GM23248 (cell line): ENCODE measurements at places on chromosomes 2 and 18. TPM values are rescaled to one million over a fixed set of nuclear protein-coding genes. Genes with fewer than 3 reads are reported as not detected.
A peak's percentile ranks its signal among the peaks of the same experiment; 100 is the strongest.

DNA sequence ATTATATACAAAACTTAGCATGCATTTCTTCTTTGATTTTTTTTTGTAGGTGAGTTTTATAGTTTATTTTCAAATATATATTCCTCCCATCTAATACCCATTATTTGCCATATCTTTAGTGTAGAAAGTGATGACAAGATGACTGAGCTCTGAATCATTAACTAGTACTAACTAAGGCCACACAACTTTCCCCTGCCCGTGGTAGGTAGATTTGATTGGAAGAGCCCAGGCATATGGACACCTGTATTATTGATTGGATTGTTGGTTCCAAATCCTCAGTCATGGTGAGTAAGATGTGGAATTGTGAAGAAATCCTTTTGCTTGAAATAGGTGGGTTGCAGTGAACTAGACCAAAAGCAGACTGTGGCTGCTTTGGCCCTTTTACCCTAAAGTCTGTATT, 54.8 kb downstream of the ABI2 start:
- DNase-seq: no peak
- H3K27ac ChIP-seq: no peak overlapping the region
- H3K27me3 ChIP-seq: no peaks in the 10 kb centered on the region
- no peaks in the 10 kb centered on the region for H3K4me1 ChIP-seq
- 0 out of 2 replicates have a peak, but pooled peaks cover 5% of the 10 kb centered on the region for H3K36me3 ChIP-seq
- no peak overlapping the region for H3K4me3 ChIP-seq

- H3K27me3 ChIP-seq: peaks cover 16% of the 10 kb centered on the region; the same call in 1 of the 2 replicates
- H3K4me1 ChIP-seq: peaks cover 11% of the 10 kb centered on the region
- no peaks in the 10 kb centered on the region for H3K36me3 ChIP-seq
Measured at GRCh38 chr18:59380706-59381105, 21.6 kb upstream of the LMAN1 start.

DNA sequence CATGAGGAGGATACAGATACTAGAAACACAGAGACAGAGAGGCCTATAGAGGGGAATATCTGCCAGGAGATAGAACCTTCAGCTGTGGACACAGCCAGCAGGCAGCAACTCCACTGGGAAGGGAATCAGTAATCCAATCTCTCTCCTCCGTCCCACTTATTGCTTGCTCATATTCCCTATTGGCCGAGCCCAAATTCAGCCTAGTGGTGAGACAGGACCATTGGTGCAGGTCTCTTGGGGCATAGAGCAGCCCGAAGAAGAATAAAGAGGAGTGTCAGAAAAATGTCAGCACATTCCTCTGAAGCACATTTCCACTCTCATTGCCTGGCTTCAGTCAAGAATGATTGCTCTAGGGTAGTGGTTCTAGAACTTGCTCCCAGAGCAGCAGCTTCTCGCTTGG, 1091.5 kb upstream of the GYPC start:
- no peaks in the 10 kb centered on the region for H3K36me3 ChIP-seq
- no peaks in the 10 kb centered on the region for H3K4me1 ChIP-seq
- H3K27ac ChIP-seq: no peak overlapping the region
- no peak for DNase-seq

The CHRNA1 gene
- total RNA-seq: not detected in 2 replicates

DNA sequence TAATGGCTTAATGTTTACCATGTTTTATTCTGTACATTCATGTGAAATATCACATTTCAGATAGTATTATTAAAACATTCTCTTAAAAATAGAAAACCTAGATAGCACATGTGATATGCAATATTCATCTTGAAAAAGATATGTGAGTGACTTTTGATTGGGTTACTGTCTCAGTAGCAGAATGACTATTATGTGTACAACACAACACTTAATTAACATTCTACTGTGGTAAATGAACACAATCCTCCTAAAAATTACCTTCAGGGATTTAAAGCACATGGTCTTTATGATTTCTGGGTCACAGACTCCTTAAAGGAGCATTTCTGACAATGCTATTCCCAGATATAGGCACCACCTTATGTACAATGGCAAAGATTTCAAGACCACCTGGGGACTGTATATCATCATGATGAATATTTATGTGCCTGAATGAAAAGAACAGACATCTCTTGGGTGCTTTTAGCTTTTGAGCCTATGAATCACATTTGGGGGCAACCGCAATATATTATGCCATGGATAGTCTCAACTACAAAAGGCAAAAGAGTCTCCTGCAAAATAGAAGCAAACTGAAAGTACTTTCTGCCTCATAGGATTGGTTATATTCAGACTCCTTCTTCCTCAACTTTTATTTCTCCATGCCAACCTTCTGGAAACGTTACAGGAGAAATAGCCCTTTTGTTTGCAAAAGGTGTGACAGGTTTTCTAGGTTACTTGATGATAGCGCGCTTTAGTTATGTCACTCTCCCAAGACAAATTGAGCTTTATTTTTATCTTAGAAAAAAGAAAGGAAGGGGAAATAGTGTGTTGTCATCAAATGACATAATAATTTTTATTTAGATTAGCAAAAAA, 259.0 kb downstream of the CALCRL start:
- H3K4me3 ChIP-seq: no peak overlapping the region
- H3K27me3 ChIP-seq: no peaks in the 10 kb centered on the region
- DNase-seq: no peak
- no peaks in the 10 kb centered on the region for H3K4me1 ChIP-seq
- no peaks in the 10 kb centered on the region for H3K36me3 ChIP-seq

DNA sequence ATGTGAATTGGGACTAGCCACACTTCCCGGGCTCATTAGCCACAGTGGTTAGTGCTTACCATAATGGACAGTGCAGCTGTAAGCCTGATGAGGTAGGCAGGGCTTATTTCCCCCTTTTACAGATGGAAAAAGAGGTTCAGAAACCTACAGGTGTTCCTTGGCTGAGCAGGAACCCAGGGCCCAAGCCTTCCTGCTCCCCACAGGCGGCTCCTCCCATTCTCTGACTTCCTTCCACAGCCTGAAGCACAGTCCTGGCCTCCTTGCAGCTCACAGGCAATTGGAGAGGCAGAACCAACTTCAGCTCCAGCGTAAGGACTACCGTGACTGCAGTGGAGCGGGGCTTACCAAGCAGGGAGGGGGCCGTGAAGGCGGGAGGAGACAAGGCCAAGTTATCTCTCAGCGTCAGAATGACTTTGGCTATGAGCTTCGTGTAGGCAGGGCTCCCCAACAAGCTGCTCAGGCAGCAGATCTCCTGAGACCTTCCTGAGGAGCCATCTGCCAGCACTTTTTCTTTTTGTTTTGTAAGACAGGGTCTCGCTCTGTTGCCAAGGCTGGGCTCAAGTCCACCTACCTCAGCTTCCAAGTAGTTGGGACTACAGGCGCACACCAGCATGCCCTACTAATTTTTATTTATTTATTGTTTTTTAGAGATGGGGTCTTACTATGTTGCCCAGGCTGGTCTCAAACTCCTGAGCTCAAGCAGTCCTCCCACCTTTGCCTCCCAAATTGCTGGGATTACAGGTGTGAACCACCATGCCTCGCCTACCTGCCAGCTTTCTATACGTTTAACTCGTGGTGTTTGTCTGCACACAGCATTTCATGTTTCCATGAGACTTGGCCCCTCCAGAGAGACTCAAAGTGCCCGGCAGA, 34.2 kb upstream of the NT5DC4 start:
- no peak overlapping the region for H3K4me3 ChIP-seq
- no peak overlapping the region for H3K27ac ChIP-seq
- no peaks in the 10 kb centered on the region for H3K36me3 ChIP-seq
- peaks cover 6% of the 10 kb centered on the region for H3K4me1 ChIP-seq

GRCh38 chr2:174493549-174494331, 6.9 kb upstream of the GPR155 start:
- no peaks in the 10 kb centered on the region for H3K36me3 ChIP-seq
- H3K4me1 ChIP-seq: no peaks in the 10 kb centered on the region
- no peak overlapping the region for H3K4me3 ChIP-seq
- no peak overlapping the region for H3K27ac ChIP-seq
- no peak for DNase-seq

GRCh38 chr2:172307800-172308199, 119.6 kb upstream of the ITGA6 start:
- H3K36me3 ChIP-seq: no peaks in the 10 kb centered on the region
- no peaks in the 10 kb centered on the region for H3K27me3 ChIP-seq
- DNase-seq: peak; percentile 13
- H3K4me3 ChIP-seq: no peak overlapping the region
- no peak overlapping the region for H3K27ac ChIP-seq
- H3K4me1 ChIP-seq: no peaks in the 10 kb centered on the region

- no peak overlapping the region for H3K4me3 ChIP-seq
- H3K36me3 ChIP-seq: no peaks in the 10 kb centered on the region
- no peaks in the 10 kb centered on the region for H3K4me1 ChIP-seq
- H3K27me3 ChIP-seq: no peaks in the 10 kb centered on the region
Measured at GRCh38 chr2:60526623-60527022, 26.8 kb downstream of the BCL11A start.

- no peak overlapping the region for H3K27ac ChIP-seq
- no peak overlapping the region for H3K4me3 ChIP-seq
- DNase-seq: no peak
- no peaks in the 10 kb centered on the region for H3K27me3 ChIP-seq
- H3K4me1 ChIP-seq: no peaks in the 10 kb centered on the region
Measured at GRCh38 chr2:210539578-210540416, 16.6 kb upstream of the CPS1 start.

- H3K4me1 ChIP-seq: no peaks in the 10 kb centered on the region
- no peak overlapping the region for H3K27ac ChIP-seq
- no peaks in the 10 kb centered on the region for H3K36me3 ChIP-seq
- no peak overlapping the region for H3K4me3 ChIP-seq
Measured at GRCh38 chr2:211688196-211688595, 850.4 kb downstream of the ERBB4 start.

The TTN gene
- total RNA-seq: not detected in 2 replicates

DNA sequence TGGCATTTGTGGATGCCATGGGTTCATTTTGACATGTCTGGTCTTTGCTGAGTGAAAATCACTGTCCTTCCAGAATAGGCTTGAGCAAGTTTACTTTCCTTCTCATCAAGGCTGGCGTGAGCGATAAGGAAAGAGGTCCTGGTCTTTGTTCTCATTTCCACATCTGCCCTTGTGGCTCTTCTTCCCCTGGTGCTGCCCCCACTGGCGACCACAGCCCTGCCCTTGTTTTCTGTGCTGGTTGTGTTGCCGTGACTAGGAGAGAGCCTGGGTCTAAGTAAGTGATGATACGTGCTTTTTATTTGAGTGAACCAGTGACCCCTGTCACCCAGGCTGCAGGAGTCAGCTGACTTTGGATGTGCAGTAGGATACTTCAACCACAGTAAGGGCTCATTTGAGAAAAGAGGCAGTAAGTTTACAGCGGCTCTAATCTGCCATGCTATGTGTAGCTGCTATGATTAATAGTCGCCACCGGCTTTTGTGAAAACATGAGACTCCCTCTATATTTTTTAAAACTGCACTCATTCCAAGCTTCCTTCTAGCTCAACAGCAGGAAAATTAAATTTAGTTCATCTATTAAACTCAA, 441.7 kb downstream of the RNF144A start:
- H3K27ac ChIP-seq: no peak overlapping the region
- DNase-seq: no peak
- H3K4me3 ChIP-seq: no peak overlapping the region

DNA sequence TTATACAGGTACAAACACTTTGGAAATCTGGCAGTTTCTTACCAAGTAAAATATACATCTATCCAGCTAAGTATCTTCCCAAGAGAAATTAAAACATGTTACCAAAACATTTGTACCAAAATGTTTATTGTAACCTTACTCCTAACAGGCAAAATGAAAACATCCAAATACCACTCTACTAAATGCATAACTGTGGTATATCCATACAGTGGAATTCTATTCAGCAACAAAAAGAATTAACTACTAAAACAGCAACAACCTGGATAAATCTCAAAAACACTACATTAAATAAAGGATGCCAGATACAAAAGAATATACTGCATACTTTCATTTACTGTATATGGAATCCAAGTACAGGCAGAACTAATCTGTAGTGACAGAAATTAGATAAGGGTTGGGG, 51.1 kb downstream of the TLK1 start:
- H3K27ac ChIP-seq: no peak overlapping the region
- no peaks in the 10 kb centered on the region for H3K36me3 ChIP-seq
- DNase-seq: no peak
- no peak overlapping the region for H3K4me3 ChIP-seq
- H3K27me3 ChIP-seq: no peaks in the 10 kb centered on the region

The CRYBA2 gene
- total RNA-seq: not detected in 2 replicates

The ANTXR1 gene
- total RNA-seq: 126 and 128 TPM in 2 replicates

DNA sequence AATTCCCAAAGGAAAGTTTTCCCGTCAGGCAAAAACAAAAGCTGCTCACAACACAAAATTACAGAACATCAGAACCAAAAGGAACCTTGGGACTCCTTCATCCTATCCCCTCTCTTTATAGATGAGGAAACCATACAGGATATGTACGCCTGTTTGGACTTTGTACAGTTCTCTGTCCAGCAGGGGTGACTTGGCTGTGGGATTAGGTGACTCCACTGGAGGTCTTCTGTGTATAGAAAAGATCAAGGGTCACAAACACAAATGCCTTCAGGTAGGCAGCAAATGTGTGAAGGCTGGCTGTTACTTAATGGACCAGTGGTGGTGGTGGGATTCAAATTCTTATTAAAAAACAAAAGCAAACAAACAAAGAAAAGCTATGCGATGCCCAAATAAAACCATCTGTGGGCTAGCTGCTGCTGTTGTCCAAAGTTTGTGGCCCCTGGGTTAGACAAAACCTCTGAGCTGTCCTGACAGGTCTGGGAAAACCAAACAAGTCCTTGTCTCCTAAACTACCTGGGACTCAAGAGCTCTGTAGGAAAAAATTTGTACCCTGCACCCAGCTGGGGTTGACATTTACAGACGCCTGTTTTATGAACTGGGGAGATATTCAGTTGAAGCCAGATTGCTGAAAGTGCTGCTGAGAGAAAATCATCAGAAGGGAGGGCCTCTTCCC, 1.3 kb upstream of the CEP68 start:
- no peaks in the 10 kb centered on the region for H3K27me3 ChIP-seq
- H3K4me1 ChIP-seq: peaks cover 7% of the 10 kb centered on the region; the same call in 1 of the 2 replicates

The HSPD1 gene
- 106 and 151 TPM in 2 replicates for total RNA-seq

GRCh38 chr2:201542291-201542690, 90.8 kb downstream of the STRADB start:
- H3K27me3 ChIP-seq: no peaks in the 10 kb centered on the region
- H3K36me3 ChIP-seq: no peaks in the 10 kb centered on the region
- H3K27ac ChIP-seq: no peak overlapping the region
- no peak overlapping the region for H3K4me3 ChIP-seq
- no peak for DNase-seq

DNA sequence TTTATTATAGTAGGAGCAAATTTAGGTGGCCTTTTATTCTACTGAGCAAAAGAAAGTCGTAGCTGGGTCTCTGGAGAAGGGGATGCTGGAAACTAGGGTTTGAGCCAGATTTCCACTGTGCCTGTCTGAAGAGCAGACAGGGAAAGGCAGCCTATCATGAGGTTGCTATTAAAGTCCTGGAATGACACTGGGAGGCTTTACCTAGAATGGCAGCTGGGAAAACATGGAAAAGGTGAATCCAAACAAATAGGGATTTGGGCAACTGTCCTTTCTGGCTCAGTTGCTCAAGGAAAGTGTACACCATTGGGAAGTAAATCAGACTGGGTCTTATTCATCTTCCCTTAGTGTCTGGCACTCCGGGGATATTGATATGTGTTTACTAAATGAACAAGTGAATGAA, 154.6 kb downstream of the MTX2 start:
- H3K27ac ChIP-seq: no peak overlapping the region
- H3K27me3 ChIP-seq: no peaks in the 10 kb centered on the region
- DNase-seq: no peak
- no peaks in the 10 kb centered on the region for H3K36me3 ChIP-seq

The OTX1 gene
- total RNA-seq: 0.25 TPM in 1 of 2 replicates, not detected in the other
